NCI-H2171 treated with DMSO at 0.1 percent for 48 hours (cell line): ENCODE measurements at places on chromosomes 7 and 10.

DNA sequence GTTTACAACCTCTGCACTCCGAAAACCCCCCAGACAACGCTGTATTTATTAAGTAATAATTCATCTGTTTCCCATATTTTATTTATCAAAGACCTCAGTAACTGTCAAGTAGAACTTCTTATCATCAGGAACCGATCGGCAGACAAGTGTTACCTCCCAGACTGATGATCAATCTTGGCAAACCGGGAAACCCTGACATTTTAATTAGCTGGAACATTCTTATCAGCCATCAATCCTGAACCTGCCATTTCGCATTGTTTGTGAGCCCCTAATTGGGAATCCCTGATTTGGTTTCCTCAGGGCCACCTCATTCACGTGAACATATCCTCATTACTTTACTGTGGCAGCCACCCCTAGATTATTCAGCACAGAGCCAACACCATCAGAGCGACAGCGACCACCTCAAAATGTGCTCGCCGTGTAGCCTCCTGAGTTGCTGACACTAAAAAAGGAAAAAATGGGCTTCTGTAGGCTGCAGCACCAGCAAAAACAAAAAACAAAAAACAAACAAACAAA is 93.6 kb upstream of the SDK1 start:
- no peak for DNase-seq

DNA sequence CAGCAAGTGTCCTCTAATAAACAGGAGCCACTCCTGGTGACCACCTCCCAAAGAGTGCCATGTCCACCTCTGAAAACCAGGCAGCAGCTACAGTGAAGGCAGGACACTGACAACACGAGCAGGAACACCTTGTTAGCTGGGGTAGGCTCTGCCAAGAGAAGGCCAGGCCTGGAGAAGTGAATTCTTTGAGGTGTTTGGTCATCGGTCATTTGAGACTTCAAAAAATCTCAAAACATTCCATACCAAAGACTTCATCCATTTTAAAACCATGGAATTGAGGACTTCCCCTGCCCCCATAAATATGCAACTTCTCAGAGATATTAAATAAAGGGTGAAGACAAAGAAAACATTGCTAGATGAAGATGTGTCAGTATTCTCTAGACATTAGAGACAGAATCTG is 28.4 kb upstream of the OPALIN start:
- no peak for DNase-seq

DNA sequence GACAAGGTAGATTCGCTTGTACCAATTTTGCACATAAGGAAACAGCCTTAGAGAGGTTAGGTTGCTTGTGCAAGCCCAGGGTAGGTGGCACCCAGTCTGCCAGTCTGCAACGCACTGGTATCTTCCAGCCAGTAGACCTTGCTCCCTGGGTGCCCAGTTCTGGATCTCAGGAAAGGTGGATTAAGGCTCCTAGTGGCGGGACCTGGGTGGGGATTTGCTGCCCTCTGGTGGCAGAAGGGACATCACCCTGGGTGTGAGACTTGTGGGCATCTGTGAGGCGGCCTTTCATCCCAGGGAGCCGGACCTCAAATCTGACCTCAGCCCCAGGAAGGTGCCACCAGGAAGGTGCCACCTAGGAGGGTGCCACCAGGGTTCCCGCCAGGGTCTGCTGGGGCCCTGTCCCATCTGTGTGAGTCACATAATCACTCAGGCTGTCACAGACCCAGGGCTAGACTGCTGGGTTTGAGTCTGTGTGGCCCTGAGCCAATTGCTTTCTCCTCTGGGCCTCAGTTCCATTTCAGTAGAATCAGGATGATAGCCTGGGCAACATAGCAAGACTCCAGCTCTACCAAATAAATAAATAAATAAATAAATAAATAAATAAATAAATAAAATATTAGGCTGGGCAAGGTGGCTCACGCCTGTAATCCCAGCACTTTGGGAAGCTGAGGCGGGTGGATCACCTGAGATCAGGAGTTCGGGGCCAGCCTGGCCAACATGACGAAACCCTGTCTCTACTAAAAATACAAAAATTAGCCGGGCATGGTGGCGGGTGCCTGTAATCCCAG is 5.3 kb upstream of the PRKRIP1 start:
- DNase-seq, result peak; percentile 66

- no peak for DNase-seq
Measured at GRCh38 chr10:11275651-11276050, 258.0 kb downstream of the CELF2 start.

- no peak for DNase-seq
Measured at GRCh38 chr7:41861642-41862041, 158.8 kb upstream of the INHBA start.

GRCh38 chr7:44288811-44289340 is 36.5 kb downstream of the CAMK2B start:
- DNase-seq, result no peak

- peak; percentile 94 for DNase-seq
Measured at GRCh38 chr7:76294344-76295024, 8.0 kb upstream of the HSPB1 start.

DNA sequence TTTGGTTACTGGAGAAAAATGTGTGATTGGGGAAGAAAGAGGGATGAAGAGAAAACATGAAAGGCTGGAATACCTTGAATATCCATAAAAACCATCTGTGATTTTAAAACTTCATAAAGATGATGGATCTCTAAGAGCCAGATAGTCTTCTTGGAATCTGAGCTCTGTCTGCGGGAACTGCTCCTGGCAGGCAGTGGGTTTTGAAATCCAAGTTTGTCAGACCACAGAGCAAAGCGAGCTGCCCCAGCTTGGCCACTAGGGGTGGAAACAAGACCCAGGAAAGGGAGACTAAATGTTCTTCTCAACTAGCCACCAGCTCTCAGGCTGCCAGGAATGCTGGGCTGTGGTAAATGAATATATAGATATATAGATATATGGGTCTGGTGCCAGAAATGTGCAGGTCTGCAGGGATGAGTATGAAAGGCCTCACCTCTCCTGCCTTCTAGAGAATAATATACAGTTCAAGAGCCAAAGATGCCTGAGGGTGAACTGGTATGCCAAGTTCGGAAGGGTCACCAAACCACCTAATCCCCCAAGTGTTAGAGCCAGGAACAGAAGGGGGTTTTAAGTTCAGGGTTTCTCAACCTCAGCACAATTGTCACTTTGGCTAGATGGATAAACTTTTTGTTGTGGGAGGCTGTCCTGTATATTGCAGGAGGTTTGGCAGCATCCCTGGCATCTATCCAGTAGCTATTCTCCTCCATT is 208.8 kb downstream of the KCNMA1 start:
- DNase-seq, result no peak

- DNase-seq, result no peak
Measured at GRCh38 chr7:149196151-149196704, 882 bp downstream of the ZNF282 start.

GRCh38 chr7:3065724-3066143 is 22.1 kb upstream of the CARD11 start:
- no peak for DNase-seq

- DNase-seq, result no peak
Measured at GRCh38 chr10:50515420-50515819, 108.3 kb downstream of the SGMS1 start.

GRCh38 chr10:65845916-65846315 is 1079.9 kb upstream of the LRRTM3 start:
- DNase-seq, result no peak

GRCh38 chr7:434891-435629 is 84.6 kb downstream of the PDGFA start:
- no peak for DNase-seq

DNA sequence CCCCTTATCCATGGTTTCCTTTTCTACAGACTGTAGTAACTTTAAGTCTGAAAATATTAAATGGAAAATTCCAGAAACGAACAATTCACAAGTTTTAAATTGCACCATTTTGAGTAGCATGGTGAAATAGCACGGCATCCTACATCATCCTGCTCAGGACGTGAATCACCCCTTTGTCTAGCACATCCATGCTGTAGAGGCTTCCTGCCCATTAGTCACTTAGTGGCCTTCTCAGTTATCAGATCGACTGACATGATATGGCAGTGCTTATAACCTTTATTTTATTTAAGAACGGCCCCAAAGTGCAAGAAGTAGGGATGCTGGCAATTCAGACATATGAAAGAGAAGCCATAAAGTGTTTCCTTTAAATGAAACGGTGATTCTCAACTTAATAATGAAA is 82.7 kb downstream of the CPXM2 start:
- no peak for DNase-seq

DNA sequence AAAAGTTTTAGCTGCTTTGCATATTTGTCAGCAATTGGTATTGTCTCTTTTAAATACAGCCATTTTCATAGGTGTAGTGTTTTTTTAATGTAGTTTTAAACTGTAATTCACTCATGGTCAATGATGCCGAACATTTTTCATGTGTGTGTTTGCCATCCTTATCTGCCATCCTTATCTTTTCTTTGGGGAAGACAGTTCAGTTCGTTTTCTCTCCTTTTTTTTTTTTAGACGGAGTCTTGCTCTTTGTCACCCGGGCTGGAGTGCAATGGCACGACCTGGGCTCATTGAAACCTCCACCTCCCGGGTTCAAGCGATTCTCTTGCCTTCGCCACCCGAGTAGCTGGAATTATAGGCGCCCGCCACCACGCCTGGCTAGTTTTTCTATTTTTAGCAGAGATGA is 545.3 kb downstream of the CNTNAP2 start:
- no peak for DNase-seq

DNA sequence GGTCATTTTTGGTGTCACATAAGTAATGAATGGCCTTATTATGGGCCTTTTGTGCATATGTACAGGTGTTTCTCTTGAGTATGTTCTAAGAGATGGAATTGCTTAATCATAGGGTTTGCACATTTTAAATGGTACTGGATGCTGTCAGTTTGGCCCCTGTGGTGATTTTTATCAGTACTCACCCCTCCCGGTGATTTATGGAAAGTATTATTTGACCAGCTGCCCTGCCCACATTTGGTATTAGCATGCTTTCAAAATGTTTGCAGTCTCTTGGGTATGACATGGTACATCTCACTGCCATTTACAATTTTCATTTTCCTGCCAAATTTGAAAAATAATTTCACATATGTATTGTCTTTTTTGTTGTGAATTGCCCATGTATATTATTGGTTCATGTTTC is 427.7 kb downstream of the LRMDA start:
- no peak for DNase-seq

DNA sequence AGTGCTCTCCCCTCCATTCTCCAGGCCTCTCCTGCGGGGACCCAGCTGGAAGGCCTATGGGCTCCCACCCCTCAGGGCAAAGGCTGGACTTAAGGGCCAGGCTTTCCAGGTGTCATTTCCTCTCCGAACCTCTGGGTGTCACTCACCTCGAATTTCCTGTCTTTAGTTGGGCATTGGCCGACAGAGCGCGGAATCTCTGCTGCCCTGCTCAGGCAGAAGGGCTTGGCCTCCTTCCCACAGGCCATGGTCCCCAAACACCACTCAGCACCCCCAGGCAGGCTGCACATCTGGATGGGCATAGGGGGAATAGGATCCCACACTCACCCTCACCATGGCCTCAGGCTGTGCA is 212.9 kb downstream of the CCSER2 start:
- DNase-seq, result no peak
